ENCODE measurements at places on chromosomes 16 and 17.

- no peak for DNase-seq
These were observed 18.7 kb upstream of the GRIN2A start for GRCh38 chr16:10200637-10201586.

DNA sequence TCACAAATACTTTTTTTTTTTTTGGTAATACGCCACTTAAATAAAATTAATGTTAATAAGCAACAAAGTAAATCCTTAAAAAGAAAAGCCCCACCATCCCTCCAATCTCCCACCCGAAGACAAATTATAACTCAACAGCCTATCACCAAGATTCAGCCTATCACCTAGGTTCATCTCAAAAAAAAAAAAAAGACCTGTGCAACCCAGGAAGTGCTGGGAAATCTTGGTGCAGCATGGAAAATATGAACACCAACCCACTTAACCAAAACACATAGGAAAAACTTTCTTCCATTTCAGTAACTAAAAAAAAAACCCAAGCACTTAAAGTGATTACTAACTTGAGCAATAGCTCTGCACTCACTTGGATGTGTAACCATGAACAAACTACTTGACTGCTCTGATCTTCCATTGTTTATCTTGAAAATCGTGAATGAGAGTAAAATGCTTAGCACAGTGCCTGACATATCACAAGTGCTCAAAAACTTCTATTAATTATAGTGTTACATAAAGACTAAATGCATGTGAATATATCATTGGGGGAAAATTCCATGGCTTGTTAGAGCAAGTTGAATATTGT is 90.4 kb downstream of the STH start:
- DNase-seq = no peak

DNA sequence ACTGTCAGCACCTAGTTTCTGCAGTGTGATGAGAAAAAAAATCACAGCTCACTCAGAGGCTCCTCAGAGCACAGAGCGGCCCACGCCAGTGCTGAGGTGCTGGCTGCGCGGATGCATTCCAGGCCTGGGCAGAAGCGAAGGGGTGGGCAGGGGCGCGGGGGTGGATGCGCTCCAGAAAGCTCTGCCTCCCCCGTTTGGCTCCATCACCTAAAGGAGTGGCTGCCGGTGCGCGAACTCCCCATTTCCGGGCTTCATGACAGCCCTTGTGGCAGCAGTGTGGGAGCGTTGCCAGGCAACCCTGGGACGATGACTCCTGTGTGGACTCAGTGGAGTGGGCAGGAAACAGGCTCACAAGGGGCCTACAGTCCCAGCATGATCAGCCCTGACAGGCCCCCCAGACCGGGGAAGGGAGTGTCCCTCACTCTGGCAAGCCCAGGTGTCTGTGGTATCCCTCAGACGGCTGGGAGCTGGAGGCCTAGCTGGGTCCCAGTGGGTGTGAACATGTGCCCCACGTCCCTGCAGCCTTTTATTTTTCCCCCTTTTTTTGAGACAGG is 32.8 kb upstream of the NUDT16L1 start:
- DNase-seq = peak; percentile 55

DNA sequence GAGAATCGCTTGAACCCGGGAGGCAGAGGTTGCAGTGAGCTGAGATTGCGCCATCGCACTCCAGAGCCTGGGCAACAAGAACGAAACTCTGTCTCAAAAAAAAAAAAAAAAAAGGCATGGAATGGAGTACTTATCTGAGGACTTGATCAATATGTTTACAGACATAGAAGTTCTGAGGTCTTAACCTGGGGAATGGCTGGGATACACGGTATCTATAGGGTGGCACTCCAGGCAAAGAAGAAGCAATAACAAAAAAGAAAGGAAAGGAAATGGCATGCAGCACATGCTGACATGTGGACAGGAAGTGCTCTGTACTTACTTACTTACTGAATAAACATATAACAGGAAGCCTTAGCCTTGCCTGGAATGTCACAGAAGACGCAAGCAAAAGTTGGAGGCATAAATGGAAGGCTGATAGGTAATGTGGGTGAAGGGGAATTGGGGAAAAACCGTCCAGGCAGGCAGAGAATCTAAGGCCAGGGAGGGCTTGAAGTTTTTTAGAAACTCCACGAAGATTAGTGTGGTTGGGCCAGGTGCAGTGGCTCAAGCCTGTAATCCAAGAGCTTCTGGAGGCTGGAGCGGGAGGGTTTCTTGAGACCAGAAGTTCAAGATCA is 10.1 kb upstream of the SPOP start:
- peak; percentile 39 for DNase-seq

DNA sequence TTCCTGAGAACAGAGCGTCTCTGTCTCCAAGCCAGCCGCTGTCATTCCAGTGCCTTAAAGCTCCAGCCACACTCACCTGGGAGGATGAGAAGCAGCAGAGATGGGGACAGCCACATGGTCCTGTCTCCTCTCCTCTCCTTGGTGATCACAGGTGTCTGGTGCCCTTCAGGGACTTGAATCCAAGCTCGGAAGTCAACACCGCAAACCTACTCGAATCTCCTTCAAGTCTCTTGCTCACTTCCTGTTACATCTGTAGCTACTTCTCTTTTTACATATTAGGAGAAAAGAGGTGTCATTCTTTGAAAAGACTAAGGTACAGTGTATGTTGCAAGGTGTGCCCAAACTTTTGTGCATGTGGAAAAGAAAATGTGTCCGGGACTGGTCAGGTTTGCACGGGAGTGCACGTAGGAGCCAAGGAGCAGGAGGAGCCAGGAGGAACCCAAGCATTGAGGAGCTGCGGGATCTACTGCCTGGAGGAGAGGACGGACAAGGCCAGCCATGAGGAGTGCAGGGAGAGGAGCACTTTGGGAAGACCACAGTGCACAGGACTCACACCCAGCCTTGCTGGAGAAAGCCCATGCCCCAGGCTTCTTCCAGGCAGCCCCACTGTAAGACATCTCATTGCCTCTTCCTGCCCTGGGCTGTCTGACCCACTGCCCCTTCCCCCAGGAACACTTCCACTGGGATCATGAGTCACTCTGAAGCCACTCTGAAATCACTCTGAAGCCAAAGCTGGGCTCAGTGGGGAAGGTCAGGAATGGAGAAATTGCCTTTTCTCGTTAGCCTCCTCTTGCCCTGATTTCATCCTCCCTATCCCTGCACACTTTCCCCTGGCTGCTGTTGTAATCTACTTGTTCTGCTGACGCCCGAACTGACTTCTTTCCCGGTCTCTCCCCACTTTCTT is at the start of gene CD300LD:
CD300LD (minus strand) TSS at position 197 of the 904 bp plus-strand sequence; CDS start at position 116, 81 bp downstream.
- DNase-seq = no peak

DNA sequence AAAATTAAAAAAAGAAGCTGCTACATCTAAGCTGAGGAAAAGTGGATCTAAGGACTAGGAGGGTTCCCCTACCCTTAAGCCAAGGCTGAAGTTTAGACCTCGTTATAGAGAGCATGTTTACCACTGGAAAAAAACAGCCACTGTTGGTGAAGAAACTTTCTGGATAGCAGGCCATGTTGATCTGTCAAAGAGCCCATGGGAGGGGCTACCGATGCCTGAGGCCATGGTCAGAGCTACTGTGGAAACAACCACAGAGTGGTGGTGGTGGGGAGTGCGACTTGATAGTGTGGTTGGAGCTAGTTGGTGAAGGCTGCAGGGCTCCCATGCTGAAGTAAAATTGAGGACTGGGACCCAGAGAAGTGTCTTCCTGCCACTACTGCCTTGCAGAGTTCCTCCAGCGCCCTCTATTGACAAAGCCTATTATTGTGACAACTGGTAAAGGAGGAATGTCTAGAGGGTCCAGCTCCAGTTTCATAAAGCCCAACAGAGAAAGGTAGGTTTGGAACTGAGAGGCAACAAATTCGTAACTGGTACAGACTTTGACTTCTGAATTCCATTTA is 12.7 kb upstream of the FAM20A start:
- no peak for DNase-seq

- no peak for DNase-seq
These were observed 1.3 kb upstream of the TBX4 start for GRCh38 chr17:61450641-61451537.

GRCh38 chr17:79544142-79544914 is 66.5 kb downstream of the RBFOX3 start:
- DNase-seq = no peak

DNA sequence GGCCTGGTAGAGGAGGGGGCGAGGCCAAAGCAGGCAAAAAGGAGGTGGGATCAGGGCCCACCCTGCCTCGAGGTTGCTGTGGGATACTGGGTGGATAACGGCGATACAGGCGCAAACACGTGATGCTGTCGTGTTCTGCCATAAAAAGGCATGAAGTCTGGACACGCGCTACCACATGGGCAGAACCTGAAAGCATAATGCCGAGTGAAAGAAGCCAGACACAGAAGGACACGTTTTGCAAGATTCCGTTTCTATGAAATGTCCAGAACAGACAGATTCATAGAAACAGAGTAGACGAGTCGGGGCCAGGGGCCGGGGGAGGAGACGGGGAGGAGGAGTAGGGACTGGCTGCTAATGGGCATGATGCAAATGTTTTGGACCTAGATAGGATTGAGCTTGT is 43.5 kb downstream of the ZDHHC7 start:
- no peak for DNase-seq

DNA sequence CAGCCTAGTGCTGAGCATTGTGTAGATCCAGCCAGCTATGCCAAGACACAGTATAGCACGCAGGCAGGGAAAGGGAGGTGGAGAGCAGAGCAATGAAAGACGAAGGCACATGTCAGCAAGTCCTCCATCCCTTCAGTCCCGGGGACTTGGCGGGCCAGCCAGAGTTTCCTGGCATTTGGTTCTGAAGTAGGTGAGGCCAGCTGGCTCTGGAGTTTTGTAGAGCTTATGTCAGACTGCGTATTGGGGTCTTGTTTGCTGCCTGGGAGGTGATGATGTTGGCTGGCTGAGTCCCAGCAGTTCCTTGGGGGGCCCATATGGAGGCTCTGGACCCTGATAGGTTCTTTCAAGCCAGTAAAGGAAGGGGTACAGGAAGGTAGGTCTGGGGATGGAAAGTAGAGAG is 55.7 kb upstream of the AKTIP start:
- DNase-seq = no peak

DNA sequence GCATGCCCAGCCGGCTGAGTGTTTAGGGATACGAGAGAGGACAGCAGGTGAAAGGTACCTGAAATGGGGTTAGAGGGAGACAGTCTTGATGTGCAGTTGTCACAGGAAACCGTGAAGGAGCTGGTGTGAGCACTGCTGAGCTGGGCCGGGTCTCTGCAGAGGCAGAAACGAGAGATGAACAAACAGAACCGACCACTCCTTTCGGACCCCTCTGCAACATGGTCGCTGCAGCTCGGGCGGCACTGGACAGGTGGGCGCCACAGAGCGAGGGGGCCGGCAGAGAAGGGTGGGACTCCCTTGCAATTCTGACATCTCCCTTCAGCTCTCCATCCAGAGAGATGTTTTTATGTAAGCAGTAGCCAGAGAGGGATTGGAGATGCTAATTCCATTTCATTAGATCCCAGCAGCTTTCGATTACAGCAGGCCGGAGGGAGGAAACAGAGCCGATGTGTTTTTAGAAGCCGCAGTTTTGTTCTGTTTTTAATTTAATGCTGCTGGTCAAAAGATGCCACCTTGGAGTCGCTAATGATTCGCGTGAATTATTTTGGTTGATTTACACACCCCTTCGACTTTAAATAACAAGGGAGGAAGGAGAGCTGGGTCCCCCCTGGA is 86.3 kb upstream of the RPL38 start:
- no peak for DNase-seq

- no peak for DNase-seq
These were observed 7.7 kb downstream of the BEAN1 start for GRCh38 chr16:66434619-66435430.

DNA sequence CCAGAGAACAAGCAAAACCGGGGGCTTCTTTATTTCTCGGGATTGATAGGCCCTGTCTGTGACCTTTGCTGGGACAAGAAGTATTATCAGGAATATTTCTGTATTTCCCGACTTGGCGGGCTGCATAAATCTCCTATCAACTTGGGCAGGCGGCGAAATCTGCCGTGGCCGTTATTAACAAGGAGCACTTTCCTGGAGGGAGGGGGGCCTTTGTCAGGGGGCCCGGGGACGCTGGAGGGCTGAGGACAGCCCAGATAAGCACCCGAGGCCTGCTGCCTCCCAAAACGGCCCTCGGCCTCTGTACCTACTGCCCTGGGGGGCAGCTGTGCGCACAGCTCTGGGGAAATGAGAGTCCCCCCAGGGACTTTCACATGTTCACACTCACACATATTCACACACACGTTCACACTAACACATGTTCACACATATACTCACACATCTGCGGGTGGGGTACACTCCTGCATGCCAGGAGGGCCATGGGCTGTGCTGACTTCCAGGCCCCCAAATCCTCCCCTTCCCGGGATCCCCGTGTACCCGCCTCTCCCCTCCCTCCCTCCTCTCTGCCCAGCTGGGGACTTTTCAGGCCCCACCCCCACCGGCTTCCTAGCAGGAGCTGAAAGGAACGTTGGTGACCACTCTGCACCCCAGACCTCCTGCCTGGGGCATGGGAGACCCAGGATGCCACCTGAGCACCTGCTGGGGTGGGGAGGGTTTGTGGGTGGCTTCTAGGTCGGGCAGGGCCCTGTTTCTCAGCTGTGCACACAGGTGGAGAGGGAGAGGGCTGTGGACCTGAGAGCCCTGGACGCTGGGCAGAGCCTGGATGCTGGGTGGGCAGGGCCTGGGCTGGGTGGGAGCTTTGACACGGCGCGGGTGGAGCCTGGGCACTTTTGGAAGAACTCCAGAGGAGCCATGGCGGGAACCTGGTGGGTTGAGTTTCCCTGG is 24.3 kb upstream of the GSE1 start:
- DNase-seq = no peak

GRCh38 chr16:867421-868385 is 67.2 kb upstream of the GNG13 start:
- DNase-seq = no peak

- DNase-seq = no peak
These were observed 180.6 kb downstream of the COPRS start for GRCh38 chr17:31678431-31678830.

GRCh38 chr17:7354262-7354843 is 603 bp upstream of the TMEM95 start:
- no peak for DNase-seq

GRCh38 chr17:62708587-62708986 is 81.1 kb downstream of the MRC2 start:
- no peak for DNase-seq

- no peak for DNase-seq
These were observed 171.0 kb downstream of the RBFOX1 start for GRCh38 chr16:7503666-7504065.

DNA sequence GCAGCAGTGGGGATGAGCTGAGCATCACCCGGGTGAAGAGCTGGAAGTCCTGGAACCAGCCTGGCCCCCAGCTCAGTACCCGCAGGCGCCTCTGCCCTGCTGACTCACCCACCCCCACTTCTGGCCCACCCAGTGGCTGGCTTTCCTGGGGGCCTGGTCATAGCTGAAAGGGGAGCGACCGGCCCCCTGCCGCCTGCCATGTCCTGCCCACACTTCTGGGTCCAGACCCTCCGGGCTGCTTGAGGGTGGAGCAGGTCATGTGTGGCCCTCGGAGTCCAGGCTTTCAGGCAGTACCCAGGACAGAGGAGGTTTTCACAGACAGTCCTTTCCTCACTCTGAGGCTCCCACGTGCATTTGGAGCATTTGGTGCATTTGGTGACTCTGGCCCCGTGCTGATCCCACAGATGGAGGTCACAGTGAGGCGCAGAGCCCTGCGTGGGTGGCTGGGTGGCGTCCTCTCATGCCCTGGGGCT is 7.1 kb upstream of the PIEZO1 start:
- no peak for DNase-seq

Data from central memory CD4-positive, alpha-beta T cell (primary cell).